Activated CD4-positive, alpha-beta T cell treated with anti-CD3 and anti-CD28 coated beads for 48 hours (primary cell): ENCODE measurements at places on chromosomes 4 and X.
A peak's percentile ranks its signal among the peaks of the same experiment; 100 is the strongest.

DNA sequence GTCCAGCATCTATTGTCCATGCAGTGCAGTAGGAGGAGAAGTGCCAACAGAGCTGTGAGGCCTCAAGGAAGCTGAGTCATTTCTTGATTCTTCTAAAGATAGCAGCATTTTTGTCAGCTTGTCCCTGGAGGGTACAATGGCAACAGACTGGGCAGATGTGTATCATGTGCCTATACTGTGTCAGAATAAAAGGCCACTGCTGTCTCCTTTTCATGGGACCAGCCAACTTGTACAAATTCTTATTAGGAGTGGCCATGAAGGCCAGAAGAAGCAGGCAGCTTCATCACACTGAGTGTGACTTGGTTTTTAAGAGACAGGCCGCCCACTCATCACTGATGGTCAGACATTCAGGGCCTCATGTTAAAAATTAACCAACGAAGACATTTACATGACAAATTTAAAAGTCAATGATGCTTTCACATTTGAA lies 185.0 kb upstream of the FAM241A start:
- no peak for DNase-seq

DNA sequence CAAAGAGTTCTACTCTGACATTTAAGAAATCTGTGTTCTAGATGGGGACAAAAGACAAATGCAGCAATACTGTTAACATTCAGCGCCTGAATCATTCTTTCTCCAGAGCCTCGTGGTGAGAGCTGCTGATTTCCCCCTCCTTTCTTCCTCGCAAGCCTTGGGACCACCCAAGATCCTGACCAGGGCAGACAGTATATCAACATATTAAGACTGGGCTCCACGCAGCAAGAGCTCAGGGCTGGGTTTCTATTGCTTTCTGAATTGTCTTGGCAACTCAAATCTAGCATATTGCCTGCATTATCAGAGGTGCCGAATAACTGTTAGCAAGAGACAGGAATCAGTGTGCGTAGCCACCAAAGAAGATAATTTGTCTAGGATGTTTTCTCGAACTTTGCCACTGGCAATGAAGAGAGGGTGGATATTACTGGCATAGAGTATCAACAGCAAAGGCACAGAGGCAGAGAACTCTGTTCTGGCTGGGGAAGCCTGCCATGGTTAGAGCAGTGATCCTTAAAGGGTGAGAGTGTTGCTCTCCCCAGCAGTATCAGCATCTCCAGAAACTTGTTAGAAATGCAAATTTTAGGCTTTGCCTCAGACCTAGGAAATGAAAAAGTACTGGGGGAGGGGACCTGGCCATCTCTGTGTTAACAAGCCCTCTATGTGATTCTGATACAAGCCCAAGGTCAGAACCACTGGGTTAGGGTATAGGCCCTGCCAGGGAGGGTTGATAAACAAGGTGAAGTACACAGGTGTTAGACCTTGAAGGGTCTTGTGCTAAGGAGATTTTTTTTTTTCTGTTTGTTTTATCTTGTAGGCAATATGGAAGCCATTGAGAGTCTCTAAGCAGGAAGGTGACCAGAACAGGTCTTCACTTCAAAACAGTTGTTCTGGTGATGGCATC lies 46.2 kb upstream of the MID1IP1 start:
- no peak for DNase-seq

DNA sequence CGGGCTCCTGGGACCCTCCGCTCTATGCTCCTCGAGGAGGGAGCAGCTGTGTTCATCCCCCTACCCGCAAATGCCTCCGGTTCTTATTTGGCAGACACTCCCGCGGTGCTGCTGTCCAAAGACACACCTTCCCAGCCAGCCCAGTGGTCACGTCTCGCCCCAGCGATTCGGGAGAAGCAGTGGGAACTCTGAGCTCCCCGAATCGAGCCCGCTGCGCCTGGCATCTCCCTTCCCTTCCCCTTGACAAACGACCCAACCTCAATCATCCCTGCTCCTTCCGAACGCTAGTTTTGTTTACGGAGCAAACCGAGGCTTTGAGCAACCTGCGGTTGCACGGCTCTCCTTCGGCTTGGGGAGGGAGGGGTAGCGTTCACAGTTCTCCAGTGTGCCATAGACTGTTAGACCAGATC lies 317 bp upstream of the FRMPD4 start:
- no peak for DNase-seq

DNA sequence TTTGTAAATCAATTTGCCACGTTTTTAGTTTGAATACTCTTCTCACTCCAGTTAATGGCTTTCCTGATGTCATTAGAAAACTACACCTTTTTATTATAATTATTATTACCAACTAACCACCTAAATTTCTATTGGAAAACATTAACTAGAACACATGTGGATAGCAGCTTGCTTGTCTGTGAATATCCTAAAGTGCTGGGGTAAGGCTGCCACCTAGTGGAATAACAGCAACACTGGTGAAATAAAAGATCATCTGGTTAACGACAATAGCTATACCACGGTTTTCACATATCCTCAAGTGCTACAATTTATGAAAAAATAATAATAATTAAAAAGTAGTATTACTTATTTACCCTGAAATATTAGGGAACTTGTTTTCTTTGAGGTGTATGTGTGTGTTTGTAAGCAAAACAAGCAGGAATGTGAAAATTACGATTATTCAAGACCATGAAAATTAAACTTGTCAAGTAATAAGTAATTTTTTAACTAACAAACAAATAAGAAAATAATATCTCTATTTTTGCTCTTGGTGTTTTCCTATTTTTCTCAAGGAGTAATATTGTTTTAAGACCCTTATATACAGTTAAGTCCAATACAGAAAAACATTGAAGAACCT lies 130.1 kb upstream of the TECRL start:
- DNase-seq, result peak; percentile 46

DNA sequence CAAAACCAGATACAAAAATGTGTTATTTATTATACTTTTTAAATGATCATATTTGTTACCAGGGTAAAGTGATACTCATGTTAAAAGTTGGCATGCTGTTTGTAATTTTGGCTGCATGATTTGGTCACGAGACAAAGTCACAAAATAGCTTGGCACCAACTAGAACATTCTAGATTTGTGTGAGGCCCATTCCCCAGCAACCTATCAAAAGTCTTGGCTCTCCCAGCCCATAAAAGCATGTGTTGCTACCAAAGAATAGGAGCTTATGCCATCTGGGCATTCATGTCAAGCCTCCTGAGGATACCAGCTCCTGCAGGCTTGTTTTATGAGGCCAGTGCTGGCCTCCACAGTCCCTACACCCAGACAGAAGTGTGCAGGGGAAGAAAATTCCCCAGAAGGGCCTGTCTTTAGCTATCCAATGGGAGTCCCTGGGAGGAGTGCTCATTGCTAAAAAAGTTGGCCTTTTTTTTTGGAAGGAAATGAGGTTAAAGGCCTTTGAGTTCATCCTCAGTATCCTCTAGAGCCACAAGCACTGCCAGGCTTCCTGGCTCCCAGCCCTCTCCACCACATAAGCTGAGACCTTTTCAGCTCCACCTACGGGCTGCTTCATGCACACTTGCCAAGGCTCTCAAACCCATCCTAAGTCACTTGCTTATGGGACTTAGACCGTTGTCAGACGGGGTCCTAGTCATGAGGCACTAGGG lies 211.9 kb upstream of the EOLA2 start:
- DNase-seq, result no peak

DNA sequence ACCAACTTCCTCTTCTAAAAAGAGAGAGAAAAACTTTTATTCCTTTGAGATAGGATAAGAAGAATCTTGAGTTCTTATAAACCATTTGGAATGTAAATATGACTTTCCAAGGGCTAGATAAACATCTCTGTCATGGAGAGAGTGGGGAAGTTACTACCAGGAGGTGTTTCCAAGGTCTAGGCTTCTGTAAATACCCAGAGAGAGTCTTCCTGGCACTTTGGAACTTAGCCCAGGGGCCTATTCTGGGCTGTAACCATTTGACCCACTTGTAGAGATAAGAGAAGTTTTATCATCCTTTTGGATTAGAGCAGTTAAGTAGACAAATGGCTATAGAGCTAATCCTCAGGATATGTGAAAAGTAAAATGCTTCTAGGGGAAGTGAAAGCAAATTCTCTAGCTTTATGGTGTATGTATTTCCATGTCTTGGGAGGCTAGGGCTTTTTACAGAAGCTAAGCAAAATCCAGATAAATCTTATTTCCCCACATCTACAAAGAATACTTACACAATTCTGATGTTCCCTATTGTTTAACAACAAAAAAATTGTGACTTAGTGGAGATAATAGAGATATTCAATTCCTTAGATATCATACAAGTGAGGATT lies 51.1 kb downstream of the MCUB start:
- DNase-seq, result no peak

GRCh38 chr4:39689970-39690369 lies 8.0 kb upstream of the UBE2K start:
- DNase-seq, result no peak

- peak; percentile 37 for DNase-seq
Observed at GRCh38 chrX:76253432-76253831, 80.6 kb downstream of the PBDC1 start.

GRCh38 chr4:163875327-163875726 lies 380.8 kb downstream of the TMA16 start:
- DNase-seq, result no peak

DNA sequence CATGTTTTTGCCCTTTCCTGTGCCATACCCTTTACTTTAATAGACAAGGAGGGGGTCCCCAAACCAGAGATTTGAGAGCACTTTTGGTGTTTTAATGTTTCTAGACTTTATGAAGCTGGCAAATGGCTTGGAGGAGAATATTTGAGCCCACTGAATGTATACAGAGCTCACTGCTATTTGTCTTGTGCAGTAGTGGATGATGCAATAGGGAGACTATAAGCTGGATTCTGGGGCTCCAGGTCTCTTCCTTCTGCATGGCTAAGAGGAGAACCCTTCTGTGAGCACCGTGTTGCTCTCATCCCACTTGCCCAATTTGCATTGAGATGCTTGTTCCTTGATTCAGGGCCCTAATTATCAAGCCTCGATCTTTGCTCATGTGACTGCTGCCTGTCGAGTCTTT lies 8.9 kb upstream of the PUDP start:
- no peak for DNase-seq

DNA sequence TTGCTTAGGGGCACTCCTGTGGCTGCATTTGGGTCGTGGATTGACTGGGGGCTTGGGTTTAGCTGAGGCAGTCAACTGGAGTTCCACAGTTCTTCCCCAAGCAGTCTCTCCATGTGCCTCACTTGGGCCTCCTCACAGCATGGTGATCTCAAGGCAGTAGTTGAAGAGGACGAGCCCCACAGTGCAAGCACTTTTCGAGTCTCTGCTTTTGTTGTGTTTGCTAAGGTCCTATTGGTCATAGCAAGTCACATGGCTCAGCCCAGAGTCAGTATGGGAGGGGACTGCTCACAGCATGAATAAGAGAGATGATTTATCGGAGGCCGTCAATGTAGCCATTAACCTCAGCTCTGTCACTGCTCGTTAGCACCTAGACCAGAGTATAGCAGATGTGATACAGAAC lies 29.7 kb downstream of the BMX start:
- no peak for DNase-seq

GRCh38 chrX:118745570-118745969 lies 18.2 kb downstream of the IL13RA1 start:
- no peak for DNase-seq

DNA sequence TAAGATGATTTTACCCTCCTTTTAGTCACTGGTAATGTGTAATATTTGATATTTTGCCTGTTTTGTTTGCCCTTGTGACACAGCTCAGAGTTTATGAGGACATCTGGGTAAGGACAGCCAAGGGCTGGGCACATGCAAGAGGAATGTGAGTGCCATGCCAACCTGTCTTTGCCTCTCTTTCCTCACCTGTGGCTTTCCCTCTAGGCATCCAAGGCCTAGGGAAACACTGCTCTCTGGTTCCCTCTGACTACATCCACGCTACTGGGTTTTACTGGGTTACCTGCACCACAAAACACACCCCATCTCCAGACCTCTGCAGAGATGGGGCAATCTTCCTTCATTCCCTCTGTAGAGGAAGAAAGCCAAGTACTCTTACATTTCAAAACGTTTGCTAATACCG lies 7.7 kb downstream of the HPGDS start:
- DNase-seq, result no peak

DNA sequence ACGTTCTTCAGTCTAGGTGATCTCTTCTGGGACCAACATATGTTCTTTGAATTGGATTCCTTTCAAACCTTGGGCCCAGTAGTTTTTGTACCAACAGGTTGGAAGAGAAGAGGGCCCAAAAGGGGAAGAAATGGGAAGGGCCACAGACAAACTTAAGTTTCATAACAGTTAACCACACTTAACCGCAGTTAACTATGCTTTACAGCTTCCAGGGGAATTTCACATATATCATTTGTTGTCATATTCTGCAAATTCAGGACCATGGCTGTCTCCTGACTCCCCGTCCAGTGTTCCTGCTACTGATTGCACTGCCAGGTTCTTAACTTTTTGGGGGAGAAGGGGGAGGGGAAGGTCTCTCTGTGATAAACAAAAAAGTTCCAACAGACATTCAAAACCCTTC lies 34.6 kb downstream of the RTL5 start:
- DNase-seq, result no peak

DNA sequence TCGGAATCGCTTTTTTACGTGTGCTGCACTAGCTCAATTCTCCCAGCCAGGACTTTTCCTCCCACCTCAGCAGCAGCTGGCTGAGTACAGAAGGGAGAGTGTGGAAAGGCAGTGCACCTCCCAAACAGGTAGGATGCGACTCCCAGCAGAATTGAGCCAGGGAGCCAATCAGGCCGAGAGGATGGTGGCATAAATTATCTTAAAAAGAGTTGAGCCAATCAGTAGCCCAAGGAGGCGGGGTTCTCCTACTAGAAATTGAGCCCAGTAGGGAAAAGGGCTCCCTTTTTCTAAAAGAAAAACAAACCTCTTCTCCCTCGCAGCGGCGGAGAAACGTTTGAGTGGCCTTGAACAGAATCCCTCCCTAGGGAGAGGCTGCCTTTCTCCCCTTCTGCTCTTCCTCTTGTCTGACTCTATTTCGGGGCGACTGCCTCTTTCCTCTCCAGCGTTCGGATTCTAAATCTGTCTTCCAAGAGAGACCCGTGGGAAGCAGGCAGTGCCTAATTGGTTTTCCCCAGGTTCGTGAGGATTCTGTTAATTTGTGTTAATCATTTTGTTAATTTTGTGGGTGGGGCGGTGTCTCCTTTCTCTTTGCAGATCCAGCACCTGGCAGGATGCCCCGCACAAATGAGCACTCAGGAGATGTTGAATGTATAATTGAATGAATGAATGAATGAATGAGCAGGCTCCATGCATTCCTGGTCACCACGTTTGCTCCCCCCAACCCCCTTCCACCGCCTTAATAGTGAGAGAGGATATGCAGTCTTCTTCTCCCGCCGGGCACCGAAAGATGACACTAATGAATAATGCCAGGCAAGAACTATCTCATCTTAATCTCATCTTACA lies at the start of gene GABRG1:
Gene GABRG1, minus strand, starts transcription at position 142 of the 843 bp plus-strand sequence. Its CDS starts 141 bp downstream, at position 1.
- DNase-seq, result no peak
